ENCODE measurements at places on chromosomes 3 and 15.

DNA sequence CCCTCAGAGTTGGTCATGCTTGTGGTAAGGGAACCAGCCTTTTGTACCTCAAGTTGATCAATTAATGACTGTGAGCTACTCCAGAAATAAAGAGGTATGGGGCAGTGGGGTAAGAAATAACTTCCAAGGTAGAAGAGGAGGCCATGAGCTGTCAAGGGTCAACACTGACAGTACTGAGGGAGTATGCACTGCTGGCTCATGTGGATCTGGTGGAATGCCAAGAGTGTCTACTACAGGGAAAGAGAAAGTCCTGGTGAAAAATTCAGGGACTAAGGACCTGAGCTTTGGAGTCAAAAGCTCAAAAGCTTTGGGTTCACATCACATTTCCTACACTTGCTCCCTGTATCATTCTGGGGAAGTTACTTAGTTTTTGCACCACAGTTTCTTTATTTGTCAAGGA lies 154.9 kb downstream of the SEMA6D start:
- DNase-seq = no peak

DNA sequence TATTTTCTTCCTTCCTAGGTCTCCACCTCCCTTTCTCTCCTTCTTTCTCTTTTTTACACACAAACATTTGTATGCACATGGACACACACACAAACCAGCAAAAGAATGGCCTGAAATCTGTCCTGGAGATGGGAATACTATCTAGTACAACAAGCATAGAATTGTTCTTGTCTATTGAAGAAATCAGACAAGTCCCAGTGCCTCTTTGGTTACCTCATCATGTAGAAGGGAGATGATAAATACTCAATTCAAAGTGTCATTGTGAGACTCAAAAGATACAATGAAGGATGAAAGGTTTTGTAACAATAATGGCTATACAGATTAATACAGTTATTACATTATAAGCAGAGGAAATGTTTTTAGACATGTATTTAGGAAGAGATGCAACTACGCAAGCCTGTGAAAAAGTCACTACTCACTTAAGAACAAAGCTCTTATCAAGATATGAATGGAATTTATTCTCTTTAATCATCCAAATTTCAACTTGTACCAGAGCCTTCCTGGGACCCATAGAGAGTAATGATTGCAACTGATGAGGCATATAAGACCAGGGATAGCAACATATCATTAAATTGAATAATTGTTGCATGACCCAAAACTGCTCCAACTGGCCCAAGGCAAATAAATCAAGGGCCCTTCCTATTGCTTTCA lies 43.2 kb downstream of the P3H2 start:
- DNase-seq = no peak

GRCh38 chr3:13650210-13651056 lies 101.5 kb downstream of the FBLN2 start:
- DNase-seq = peak; percentile 80

GRCh38 chr3:87145553-87145952 lies 81.6 kb upstream of the CHMP2B start:
- no peak for DNase-seq

GRCh38 chr15:93261845-93262244 lies 172.8 kb upstream of the RGMA start:
- no peak for DNase-seq

- no peak for DNase-seq
Observed at GRCh38 chr3:195115600-195116406, 155.2 kb downstream of the XXYLT1 start.

- DNase-seq = no peak
Observed at GRCh38 chr3:197339841-197340520, 41.6 kb upstream of the DLG1 start.

DNA sequence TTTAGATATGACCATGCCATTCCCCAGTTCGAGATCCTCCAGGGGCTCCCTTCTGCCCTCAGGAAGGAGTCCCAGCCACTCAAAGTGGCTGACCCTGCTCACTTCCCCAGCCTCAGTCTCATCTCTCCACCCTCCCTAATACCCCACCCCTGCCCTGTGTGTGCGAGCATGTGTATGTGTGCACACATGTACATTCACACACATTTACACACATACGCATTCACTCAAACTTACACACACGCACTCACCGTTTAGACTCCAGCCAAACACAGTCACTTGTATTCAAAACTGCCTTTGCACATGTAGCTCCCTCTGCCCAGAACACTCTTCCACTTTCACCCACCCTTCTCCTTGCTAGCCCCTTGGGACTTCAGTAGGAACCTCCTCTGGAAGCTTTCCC lies 11.4 kb downstream of the PLA2G4E start:
- DNase-seq = no peak

DNA sequence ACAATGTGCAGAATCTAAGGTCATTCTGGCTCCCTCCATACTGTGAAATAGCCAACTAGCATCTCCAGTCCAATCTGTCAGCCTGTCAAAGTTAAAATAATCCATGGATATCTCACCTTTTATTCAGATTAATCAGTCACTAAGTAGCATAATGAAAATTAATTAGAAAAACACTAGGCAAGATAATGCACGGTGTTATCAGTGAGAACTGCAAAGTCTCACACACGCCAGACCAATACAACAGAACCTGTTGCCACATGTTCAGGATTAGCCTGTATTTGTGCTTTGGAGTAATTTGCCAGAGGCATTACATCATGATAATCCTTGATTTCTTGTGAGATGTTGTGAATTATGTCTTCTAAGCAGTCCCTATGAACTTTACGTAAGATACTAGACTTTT lies 820.4 kb upstream of the ALCAM start:
- no peak for DNase-seq

GRCh38 chr3:39637807-39638206 lies 170.3 kb downstream of the MOBP start:
- no peak for DNase-seq

GRCh38 chr3:37862903-37863815 lies 1.5 kb downstream of the CTDSPL start:
- no peak for DNase-seq

DNA sequence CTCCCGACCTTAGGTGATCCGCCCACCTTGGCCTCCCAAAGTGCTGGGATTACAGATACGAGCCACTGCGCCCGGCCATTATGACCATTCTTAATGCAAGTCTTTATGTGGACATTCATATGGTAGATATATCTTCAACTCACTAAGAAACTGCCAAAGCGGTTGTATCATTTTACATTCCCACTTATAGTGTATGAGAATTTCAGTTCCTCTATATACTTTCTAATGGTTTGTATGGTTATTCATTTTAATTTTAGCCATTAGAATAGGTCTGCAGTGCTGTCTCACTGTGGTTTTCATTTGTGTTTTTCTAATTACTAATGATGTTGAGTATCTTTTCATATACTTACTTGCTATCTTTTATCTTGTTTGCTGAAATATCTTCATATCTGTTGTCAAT lies 32.5 kb downstream of the TCF12 start:
- DNase-seq = no peak

- DNase-seq = no peak
Observed at GRCh38 chr3:36393563-36393962, 13.3 kb downstream of the STAC start.

GRCh38 chr3:167651826-167652225 lies 1.9 kb downstream of the WDR49 start:
- DNase-seq = no peak

DNA sequence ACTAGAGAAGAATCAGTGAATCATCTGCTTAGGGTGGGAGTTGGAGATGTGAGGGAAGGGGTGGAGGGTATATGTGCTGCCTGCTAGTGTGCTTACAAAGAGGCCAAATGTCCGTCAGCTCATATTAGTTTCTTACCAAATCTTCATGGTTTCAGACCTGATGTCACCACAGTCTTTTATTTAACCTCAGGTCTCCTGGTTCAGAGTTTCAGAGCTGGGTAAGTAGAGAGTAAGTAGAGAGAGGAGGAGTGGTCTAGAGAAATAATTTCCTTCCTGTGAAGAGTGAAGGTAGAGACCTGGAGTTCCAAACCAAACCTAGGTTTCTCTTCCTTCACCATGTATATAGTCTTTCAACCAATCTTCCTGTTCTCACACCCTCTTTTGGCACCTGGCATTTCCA lies 17.5 kb upstream of the P2RY1 start:
- DNase-seq = no peak

- no peak for DNase-seq
Observed at GRCh38 chr15:84552896-84553295, 47.9 kb upstream of the ZSCAN2 start.

- DNase-seq = no peak
Observed at GRCh38 chr15:82873000-82873680, 63.7 kb downstream of the WHAMM start.

DNA sequence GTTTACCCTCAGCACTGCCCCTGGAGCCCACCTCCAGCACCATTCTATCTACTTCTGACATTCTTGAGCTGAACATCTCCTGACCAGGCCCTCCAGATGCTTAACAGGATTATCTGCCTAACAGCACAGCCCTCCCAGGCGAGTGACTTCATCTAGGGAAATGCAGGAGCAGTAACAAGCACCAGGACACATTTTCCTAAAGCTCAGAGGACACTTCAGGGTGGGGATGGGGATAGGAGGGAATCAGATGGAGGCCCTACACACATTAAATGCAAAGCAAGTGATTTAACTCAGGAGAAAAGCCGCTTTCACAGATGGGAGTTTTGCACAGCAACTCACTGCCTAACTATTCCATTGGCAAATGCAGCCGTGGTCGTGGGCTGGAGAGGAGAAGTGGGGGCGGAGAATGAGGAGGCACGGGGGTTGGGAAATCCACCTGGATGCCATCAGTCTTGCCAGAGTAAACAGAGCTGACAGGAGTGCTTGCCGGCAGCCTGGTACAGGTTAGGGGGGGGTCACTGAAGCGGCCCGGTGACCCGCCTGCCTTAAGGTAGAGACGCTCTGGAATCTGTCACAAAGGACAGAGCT lies 21.3 kb upstream of the BNC1 start:
- DNase-seq = no peak

DNA sequence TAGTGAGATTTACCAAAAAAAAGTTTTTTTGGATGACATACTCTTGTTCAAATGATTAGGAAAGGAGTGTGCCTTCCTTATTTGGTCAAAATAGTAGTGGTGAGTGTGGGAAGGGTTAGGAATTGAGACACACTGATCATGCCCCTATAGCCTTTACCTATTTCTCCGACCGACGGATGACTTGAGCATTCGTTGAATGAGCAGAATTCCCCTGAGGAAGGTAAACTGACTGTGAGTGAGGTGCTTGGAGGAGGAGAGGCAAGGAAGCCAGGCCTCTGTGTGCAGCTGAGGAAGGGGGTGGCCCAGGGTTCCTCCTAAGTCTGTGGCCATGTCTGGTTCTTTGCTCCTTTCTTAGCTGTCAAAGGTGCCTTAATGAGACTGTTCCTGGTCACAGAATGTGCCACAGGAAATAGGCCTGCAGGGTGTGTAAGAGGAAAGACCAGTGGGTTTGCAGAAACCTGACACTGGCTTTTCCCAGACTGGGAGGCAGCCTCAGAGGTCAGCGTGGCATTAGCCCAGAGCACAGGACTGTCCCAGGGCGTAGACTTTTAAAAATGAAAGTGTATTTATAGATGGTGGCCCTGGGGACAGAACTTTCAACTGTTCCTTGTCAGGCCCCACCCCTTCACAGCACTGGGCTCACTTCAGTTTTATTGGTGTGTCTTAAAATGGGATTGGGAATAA lies 307.7 kb upstream of the C2CD4B start:
- DNase-seq = no peak

GRCh38 chr3:39434574-39434973 lies 28.1 kb downstream of the RPSA start:
- DNase-seq = no peak

GRCh38 chr3:197025736-197026480 lies 3.7 kb downstream of the MELTF start:
- no peak for DNase-seq

DNA sequence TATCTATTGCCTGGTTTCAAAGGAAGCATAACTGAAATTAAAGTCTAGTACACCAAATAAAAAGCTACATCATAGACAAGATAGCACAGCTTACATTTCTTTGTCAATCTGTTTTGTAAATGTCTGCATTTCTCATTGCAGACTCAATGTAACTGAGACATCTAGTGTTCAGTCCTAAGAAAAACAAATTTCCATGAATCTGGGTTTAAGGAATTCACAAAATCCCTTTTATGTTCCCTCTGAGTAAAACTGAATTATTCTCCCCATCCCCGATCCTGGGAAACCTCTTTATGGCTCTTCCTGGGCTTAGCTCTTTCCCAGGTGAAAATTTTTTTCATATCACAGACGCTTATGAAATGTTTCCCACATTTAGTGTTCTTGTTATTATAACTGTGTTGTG lies 21.6 kb upstream of the RASA2 start:
- DNase-seq = no peak

GRCh38 chr3:70849911-70850699 lies 537.7 kb upstream of the MDFIC2 start:
- no peak for DNase-seq

- no peak for DNase-seq
Observed at GRCh38 chr3:175224051-175224450, 364.9 kb downstream of the NAALADL2 start.

GRCh38 chr15:80456517-80457492 lies 52.6 kb downstream of the ARNT2 start:
- no peak for DNase-seq

DNA sequence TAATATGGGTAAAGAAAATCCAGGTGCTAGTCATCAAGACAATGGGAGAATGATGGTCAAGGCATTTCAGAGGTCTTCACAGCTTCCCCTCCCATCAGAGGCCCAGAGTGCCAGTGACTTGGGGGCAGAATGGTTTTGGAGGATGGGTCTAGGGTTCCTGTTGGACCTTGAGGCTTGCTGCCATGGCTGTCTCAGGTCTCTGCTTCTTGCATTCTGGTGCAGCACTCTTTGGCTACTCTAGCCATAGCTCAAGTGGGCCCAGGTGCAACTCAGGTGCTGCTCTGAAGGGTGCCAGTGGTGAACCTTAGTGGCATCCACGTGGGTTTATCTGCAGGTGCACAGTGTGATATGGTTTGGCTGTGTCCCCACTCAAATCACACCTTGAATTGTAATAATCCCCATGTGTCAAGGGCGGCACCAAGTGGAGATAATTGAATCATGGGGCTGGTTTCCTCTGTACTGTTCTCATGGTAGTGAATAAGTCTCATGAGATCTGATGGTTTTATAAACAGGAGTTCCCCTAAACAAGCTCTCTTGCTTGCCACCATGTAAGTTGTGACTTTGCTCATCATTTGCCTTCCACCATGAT lies 48.5 kb upstream of the PEX5L start:
- no peak for DNase-seq

DNA sequence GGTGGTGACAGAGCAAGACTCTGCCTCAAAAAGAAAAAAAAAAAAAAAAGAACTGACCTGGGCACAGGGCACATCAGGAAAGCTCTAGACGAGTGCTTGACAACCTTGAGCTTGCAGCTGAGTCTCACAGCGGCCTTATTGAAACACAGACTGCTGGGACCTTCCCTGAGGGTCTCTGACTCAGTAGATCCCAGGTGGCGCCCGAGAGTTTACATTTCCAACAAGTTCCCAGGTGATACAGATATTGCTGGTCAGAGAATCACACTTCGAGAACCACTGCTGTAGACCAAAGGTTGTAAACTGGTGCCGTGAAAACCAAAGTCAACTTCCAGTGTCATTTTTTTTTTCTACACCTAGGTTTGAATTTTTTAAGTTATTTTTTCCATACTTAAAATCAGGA lies 573.2 kb upstream of the MDFIC2 start:
- no peak for DNase-seq
